Activated CD8-positive, alpha-beta T cell treated with anti-CD3 and anti-CD28 coated beads, Interleukin-2, amount 10 ng/mL, durations not matched to agents 7 days and 5 days (primary cell): ENCODE measurements at places on chromosomes 7 and 10. TPM values are rescaled to one million over a fixed set of nuclear protein-coding genes. Genes with fewer than 3 reads are reported as not detected.

DNA sequence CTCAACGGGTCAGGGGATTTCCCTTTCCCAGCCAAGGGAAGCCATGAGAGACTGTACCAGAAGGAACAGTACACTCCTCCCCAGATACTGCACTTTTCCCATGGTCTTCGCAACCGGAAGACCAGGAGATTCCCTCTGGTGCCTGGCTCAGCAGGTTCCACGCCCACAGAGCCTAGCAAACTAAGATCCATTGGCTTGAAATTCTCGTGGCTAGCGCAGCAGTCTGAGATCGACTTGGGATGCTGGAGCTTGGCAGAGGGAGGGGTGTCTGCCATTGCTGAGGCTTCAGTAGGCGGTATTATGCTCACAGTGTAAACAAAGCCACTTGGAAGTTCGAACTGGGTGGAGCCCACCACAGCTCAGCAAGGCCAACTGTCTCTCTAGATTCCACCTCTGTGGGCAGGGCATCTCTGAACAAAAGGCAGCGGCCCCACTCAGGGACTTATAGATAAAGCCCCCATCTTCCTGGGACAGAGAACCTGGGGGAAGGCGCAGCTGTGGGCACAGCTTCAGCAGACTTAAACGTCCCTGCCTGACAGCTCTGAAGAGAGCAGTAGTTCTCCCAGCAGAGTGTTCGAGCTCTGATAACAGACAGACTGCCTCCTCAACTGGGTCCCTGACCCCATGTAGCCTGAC, 29.6 kb downstream of the SLC16A12 start:
- no peak overlapping the region for H3K27ac ChIP-seq
- no peaks in the 10 kb centered on the region for H3K36me3 ChIP-seq
- DNase-seq = no peak
- no peak overlapping the region for H3K4me3 ChIP-seq
- H3K27me3 ChIP-seq = peaks cover 20% of the 10 kb centered on the region

GPR15LG gene
- not detected for total RNA-seq

SEMA3C gene
- not detected for total RNA-seq

RET gene
- 0.13 TPM for total RNA-seq

- no peak overlapping the region for H3K4me3 ChIP-seq
- peaks cover 13% of the 10 kb centered on the region for H3K36me3 ChIP-seq
Observed at GRCh38 chr10:72509206-72509799, 116.6 kb downstream of the MICU1 start.

DNA sequence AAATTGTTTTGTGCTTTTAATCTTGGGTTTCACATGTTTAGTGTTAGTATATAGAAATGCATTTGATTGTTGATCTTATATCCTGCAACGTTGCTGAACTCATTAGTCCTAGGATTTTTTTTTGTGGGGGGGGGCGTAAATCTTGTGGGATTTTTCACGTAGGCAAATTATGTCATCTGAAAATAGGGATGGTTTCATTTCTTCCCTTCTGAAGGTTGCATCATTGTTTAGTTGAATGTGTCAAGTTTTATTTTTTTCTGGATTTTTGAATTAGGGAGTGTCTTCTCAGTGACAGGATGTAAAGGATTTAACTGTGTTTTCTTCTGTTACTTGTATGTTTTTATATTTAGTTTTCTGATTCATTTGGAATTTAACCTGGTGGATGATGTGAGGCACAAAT, 26.7 kb downstream of the MKLN1 start:
- no peaks in the 10 kb centered on the region for H3K27me3 ChIP-seq
- no peak overlapping the region for H3K4me3 ChIP-seq
- H3K4me1 ChIP-seq = peaks cover 18% of the 10 kb centered on the region

GRCh38 chr7:148232784-148233183, 357.8 kb upstream of the C7orf33 start:
- H3K36me3 ChIP-seq = no peaks in the 10 kb centered on the region
- no peaks in the 10 kb centered on the region for H3K27me3 ChIP-seq
- no peak for DNase-seq
- H3K27ac ChIP-seq = no peak overlapping the region

FRMD4A gene
- 0.94 TPM for total RNA-seq

DNA sequence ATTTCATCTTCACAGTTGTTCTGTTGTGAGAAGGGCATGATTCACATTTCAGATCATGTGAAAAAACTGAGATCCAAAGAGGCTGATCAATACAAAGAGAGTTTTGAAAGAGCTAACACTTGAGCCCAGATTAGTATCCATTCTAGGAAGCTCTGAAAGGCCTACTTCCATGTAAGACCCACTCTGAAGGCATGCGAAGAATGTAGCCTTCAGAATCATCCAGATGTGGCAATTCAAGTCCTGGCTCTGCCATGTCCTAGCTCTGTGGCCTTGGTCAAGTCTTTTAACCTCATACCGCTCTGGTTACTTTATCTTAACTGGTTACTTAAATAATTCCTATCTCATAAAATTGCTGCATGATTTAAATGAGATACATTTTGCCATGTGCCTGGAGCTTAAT, 111.1 kb downstream of the FZD1 start:
- DNase-seq = no peak
- H3K27ac ChIP-seq = no peak overlapping the region
- no peaks in the 10 kb centered on the region for H3K4me1 ChIP-seq
- H3K4me3 ChIP-seq = no peak overlapping the region
- H3K36me3 ChIP-seq = no peaks in the 10 kb centered on the region
- no peaks in the 10 kb centered on the region for H3K27me3 ChIP-seq

LIPM gene
- not detected for total RNA-seq

DNA sequence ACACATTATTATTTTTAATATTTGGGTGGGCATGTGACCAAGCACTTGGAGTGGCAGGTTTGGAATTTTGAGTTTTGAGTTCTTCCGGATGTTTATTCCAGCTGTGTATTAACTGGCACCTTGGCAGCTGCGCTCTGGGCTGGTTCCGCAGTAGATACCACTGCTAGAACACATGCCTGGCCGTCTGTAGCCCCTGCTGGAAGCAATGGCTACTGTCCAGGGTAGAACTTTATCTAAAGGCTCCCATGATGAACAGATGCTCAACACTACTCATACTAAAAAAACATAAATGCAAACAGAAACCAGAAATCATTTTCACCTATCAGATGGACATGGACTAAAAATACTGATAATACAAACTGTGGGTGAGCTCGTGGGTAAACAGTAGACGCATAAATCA, 19.4 kb upstream of the SH3PXD2A start:
- peaks cover 21% of the 10 kb centered on the region for H3K36me3 ChIP-seq
- DNase-seq = no peak
- H3K27me3 ChIP-seq = no peaks in the 10 kb centered on the region
- no peak overlapping the region for H3K4me3 ChIP-seq

HKDC1 gene
- total RNA-seq = 1.8 TPM

GRCh38 chr7:33446551-33446950, 317.2 kb downstream of the BBS9 start:
- no peak for DNase-seq
- no peaks in the 10 kb centered on the region for H3K27me3 ChIP-seq
- no peak overlapping the region for H3K27ac ChIP-seq
- H3K4me3 ChIP-seq = no peak overlapping the region

DNA sequence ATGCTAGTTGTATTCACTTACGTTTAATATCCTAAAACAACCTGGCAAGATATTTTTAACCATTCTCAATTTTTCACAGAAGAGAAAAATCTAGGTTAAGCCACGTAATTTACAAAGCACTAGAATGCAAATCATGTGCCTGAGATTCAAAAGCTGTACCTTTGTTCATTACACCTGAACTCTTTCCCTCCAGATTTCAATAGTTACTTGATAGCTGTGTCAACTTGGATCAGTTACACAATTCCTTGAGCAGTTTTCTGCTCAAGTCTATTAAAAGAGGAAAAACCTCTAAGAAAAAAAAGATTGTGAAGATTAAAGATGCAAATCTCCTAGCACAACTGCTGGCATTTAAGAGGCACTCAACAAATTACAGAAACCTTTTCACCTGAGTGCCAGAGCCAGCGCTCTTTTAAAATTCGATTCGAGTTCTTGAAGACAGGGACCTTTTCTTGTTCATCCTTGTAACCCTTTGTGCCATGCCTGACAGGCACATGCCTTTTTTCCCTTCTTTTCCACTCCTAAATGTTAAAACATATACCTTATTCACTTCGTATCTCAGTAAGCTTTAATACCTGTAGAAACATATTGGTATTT, 886 bp downstream of the NSUN6 start:
- peaks cover 41% of the 10 kb centered on the region for H3K4me1 ChIP-seq
- peak overlapping the region; percentile 96 for H3K27ac ChIP-seq
- peaks cover 40% of the 10 kb centered on the region for H3K36me3 ChIP-seq

- DNase-seq = no peak
- no peak overlapping the region for H3K27ac ChIP-seq
- H3K27me3 ChIP-seq = peaks cover 65% of the 10 kb centered on the region
- H3K4me1 ChIP-seq = peaks cover 11% of the 10 kb centered on the region
- H3K36me3 ChIP-seq = peaks cover 2% of the 10 kb centered on the region
- H3K4me3 ChIP-seq = no peak overlapping the region
Observed at GRCh38 chr7:27088002-27088922, 7.5 kb downstream of the HOXA1 start.

GRCh38 chr10:58389024-58389423, 3.8 kb downstream of the TFAM start:
- no peaks in the 10 kb centered on the region for H3K27me3 ChIP-seq
- no peak overlapping the region for H3K4me3 ChIP-seq
- H3K36me3 ChIP-seq = peaks cover 51% of the 10 kb centered on the region
- no peak for DNase-seq
- H3K4me1 ChIP-seq = peaks cover 32% of the 10 kb centered on the region
- no peak overlapping the region for H3K27ac ChIP-seq
